Stimulated activated CD8-positive, alpha-beta memory T cell treated with anti-CD3 and anti-CD28 coated beads, Interleukin-4, amount 100 ng/mL, for 4 hours (primary cell): ENCODE measurements at places on chromosomes 11 and 22.

DNA sequence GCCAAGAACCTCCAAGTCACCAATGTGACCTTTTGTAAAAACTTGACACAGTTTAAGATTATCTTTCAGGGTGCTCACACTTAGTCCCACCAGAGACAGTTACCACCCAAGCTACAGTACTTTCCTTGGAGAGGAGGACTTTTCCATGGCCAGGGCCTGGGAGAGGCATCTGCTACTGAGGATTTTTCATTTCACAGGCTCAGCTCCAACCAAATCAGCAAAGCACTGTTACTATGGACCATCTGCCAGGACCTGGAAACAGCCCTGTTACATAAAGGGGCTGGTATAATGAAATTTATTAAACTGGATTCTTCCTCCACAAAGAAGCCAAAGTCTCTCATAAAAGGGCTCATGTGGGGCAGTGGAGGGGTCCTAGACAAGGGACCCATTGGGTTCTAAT is 38.6 kb downstream of the SERGEF start:
- no peak for DNase-seq

DNA sequence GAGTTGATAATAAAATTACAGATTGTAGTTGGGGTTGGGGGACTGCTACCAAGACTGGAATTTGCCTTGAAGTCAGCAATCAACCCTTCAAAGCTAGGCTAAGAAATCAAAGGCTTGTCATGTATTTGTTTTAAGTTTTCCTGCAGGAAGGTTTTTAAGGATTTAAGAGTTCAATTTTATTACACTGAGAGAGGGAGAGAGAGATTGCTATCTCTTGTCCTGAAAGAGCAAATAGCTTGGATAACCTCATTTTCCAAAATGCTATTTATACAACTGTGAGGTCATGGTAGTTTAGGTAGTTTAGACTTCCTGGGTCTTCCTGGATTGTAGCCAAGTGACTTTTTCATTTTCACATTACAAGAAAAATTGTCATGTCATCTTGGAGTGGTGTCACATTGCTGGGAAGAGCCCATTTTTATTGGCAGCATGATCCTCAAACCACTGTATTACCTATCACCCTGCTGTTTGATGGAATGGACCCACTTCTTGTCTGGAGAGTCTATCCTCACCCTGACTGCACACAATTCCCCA is 10.1 kb upstream of the PRSS23 start:
- no peak for DNase-seq

DNA sequence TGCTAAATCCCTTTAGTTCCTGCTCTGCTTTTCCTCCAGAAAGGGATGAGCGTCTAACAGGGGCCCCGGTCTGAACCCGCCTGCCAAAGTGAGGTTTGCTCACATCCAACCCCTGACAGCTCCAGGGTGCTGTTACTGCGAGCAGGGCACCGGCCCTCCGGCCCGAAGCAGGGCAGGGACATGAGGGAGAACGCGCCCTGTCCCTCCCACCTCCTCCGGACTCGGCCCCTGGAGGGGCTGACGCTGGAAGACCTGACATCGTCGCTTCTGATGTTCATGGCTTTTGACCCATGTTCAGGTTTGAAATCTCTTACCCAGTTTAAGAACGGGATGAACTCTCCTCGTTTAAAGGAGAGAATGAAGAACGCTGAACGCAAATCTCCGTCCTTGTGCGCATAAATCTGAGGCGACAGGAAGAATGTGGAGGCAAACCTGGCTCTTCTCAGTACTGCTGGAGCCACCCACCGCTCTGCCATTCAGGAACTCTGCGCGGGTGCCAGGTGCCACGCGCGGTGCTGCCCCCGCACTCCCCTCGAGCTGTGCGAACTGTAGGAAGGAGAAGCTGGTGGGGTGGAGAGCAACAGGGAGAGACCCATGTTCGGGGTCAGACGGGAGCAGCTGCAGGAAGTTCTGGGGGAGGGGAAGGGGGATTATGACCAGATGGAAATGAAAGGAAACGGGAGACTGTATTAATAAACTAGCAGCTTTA is 826 bp upstream of the EEF1G start:
- DNase-seq = no peak

GRCh38 chr11:75195167-75195962 is 44.5 kb downstream of the SLCO2B1 start:
- no peak for DNase-seq

- no peak for DNase-seq
These were observed 6.6 kb upstream of the GRAMD4 start for GRCh38 chr22:46613606-46614021.

GRCh38 chr11:12274558-12275197 is 102.7 kb upstream of the PARVA start:
- DNase-seq = no peak

DNA sequence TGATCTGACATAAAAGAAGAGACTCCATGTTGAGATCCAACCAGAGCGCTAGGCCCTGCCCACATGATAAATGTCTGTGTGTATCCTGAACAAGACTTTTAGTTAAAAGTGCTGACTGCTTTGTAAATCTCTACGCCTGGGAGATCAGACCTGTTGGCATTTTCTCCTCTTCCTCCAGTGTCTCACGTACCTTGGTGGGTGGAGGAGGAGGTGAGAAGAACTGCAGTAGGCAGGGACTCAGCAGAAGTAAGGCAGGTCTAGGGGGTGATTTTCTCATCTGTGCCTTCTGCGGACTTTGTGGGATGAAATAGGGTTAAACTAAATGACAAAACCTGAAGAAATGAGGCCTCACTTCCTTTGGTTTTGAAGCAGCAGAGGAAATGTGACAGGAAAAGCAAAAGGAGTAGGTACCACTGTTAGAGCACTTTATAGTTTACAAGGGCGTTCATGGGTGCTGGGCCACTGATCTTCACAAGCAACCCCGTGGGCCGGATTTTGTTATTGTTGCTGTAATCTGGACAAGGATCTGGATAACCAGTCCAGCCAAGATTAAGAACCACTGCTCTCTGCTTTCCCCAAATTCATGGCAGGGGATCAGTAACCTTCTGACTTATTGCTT is 36.7 kb upstream of the PLET1 start:
- DNase-seq = no peak

- no peak for DNase-seq
These were observed 3.2 kb downstream of the ABCG4 start for GRCh38 chr11:119152043-119152442.

DNA sequence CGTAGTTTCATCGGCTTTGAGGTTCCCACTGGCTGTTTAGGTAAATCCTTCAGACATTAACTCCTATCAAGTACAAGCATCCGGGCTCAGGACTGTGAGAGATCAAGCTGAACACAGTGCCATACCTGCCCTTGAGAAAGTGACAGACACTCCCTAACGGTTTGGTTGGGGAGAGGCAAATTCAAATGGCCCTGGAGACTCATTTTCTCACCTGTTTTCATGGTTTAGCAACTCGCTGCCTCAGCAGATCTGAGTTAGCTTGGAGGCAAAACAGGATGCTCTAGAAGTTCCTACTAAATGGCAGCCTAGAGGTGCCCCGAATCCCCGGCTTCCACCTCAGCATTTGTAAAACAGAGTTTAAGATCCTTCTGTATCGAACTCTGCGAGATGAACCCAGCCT is 3.6 kb upstream of the FBXO3 start:
- DNase-seq = no peak
